ENCODE measurements at places on chromosomes 5 and 9.

- no peak for DNase-seq
These were observed 204.7 kb upstream of the RFX3 start for GRCh38 chr9:3730511-3730922.

- no peak for DNase-seq
These were observed 116.2 kb upstream of the SAP30L start for GRCh38 chr5:154329519-154330040.

GRCh38 chr9:86684148-86684547, 263.2 kb downstream of the GAS1 start:
- DNase-seq: no peak

DNA sequence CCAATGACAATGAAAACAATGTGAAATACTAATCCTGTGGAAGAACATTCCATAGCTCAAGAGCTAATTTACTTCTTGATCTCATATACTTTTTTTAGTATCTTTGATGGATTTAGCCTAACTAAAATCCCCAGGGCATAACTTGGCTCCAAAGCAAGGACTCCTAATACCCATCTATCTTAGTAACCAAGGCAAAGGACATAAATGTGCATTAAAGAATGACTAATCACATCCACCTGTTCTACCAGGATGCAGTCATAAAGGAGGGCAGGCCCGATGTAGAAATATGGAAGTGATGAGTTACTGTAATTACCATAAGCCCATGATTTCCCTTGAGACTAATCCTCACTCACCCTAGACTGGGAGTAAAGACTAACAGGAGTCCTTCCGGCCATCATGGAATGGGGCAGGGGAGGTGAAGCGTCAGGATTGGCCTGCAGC, 56.9 kb downstream of the KIF24 start:
- no peak for DNase-seq

- no peak for DNase-seq
These were observed 43.6 kb upstream of the NEK6 start for GRCh38 chr9:124214116-124214515.

- no peak for DNase-seq
These were observed at the start of gene CFAP157 for GRCh38 chr9:127706836-127707241. CFAP157 (plus strand) TSS chr9:127706988; CDS start chr9:127707032, 44 bp downstream.

- DNase-seq: no peak
These were observed 218.8 kb upstream of the MSX2 start for GRCh38 chr5:174505621-174506020.

Measured in CD4-positive, alpha-beta T cell treated with Interleukin-15 for 1 hour (primary cell).